Cortex of kidney (tissue), 1 donor: ENCODE measurements at places on chromosomes 11 and 22.

- no peak for DNase-seq
Measured at GRCh38 chr11:127939000-127939399, 648.4 kb downstream of the ETS1 start.

GRCh38 chr11:11979488-11980117 is 28.8 kb downstream of the DKK3 start:
- DNase-seq, result no peak

DNA sequence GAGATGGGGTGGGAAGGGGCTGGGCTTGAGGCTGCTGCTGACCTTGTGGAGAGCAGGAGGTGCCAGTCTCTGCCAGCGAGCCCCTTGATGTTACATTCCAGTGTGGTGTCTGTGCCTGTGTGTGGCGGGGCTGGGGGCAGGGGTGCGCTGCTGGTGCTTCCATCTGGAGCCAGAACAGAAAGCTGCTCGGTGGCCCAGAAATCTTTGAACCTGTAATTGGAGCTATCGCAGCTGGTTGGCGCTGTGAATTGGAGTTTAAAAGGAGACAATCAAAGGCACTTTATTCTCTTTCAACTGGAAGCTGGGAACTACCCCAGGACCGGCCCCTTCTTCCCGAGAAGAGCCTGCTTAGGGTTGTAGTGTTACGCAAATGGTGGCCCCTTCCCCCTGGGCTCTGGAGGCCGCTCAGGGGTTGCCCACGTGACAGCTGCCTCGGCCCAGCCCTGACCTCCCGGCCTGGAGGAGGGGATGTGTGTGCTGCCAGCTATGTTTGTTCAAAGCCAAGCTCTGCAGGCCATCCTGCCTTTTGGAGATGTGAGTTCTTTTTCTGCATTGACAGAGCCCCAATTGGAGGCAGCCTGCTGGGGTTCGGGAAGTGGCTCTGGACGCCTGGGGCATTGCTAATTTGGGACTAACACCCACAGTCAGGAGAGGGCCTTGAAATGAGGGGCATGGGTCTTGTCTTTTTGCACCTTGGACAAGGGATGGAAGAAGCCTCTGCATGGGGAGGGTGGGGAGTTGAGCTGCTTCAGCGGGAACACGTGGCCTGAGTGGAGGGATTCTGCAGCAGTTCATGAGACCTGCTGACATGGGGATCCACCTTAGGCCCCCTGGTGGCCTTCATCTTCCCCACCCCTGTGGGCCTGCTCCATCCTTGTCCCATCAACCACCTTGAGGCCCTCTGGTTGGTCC is 14.0 kb upstream of the ARSA start:
- DNase-seq, result no peak

- DNase-seq, result no peak
Measured at GRCh38 chr11:75516140-75516539, 9.6 kb downstream of the GDPD5 start.
